CD4-positive, alpha-beta T cell treated with Interleukin-15 for 4 hours (primary cell): ENCODE measurements at places on chromosomes 6 and 20.

DNA sequence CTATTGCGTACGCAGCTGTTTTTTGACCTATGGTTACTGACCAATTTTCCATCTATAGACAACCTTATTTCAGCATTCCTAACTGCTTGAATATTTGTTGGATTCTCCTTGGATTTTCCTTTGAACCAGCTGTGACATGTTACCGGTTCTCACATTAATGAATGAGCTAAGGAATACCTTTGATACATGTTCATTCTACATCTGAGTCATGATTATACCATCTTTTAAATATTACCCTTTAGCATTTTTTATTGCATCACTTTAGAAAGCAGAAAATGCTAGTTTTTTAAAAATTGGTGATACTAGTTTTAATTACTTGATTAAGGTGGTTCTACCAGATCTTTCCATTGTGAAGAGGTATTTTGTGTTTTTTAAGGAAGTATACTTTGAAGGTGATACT is 1.9 kb upstream of the IGF2R start:
- no peak for DNase-seq

GRCh38 chr20:25408170-25408547 is 686 bp downstream of the GINS1 start:
- no peak for DNase-seq

DNA sequence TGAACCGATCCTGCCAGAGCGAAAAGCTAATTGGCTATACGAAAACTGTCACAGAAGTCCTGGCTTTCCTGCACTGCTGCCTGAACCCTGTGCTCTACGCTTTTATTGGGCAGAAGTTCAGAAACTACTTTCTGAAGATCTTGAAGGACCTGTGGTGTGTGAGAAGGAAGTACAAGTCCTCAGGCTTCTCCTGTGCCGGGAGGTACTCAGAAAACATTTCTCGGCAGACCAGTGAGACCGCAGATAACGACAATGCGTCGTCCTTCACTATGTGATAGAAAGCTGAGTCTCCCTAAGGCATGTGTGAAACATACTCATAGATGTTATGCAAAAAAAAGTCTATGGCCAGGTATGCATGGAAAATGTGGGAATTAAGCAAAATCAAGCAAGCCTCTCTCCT is 14.2 kb downstream of the CCR6 start:
- no peak for DNase-seq

GRCh38 chr6:1247056-1247455 is 64.8 kb upstream of the FOXQ1 start:
- DNase-seq: no peak

DNA sequence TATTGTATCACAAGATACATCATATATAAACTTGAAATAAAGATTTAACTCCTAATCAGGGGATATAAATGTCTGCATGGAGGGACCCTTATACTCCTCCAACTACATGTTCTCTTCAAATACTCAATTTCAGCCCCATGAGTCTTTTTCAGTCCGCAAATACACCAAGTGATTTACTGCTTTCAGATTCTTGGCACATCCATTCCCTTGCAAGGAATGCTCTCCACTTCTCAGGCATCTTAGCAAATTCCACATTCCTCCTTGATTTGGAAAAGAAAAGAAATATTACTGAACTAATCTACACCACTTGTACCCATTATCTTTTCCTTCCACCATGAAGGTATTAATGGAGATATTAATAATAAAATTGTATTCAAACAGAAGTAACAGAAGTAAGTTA is 999.4 kb upstream of the GJE1 start:
- DNase-seq: no peak

- DNase-seq: peak; percentile 1
These were observed 170.7 kb downstream of the ERMARD start for GRCh38 chr6:169921853-169922824.

- DNase-seq: no peak
These were observed 395.2 kb downstream of the BCKDHB start for GRCh38 chr6:80501636-80502035.

DNA sequence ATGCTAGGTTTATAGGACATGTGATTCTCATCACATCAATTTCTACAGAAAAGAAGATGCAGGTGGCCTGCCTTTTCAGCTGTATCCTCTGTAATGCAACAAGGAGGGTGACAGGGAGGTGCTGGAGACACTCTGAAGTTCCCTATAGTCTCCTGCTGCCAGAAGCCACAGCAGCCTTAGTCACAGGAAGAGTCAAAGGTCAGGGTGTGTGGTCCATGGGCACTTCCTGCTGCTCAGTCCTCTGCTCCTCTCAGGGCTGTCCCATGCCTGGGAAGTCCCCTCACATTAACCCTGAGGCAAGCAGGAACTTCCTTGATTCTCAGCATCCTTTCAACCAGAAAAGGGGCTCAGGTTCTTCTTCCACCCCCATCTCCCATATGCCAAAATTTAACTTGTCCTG is 144.8 kb upstream of the FOXA2 start:
- DNase-seq: no peak

DNA sequence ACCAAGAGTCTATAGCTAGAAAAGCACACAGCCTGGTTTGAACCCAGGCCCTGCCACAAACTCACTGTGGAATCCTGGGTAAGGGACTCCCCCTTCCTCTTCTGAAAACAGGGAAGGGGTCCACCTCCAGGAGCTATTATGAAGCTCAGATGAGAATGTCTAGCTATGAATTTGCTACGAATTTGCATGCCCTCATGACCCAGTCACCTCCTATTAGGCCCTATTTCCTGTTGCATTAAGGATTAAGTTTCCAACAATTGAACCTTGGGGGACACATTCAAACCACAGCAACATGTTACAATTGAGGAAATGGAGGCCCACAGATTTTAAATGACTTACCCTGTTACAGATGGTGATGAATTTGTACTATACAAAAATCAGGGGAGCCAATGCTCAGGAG is 46.2 kb downstream of the PREX1 start:
- no peak for DNase-seq

GRCh38 chr20:47204008-47204849 is 152.3 kb downstream of the ZMYND8 start:
- DNase-seq: no peak

- DNase-seq: no peak
These were observed 394.7 kb upstream of the SULF2 start for GRCh38 chr20:48180024-48180423.

GRCh38 chr6:138873191-138873590 is 77.3 kb downstream of the ECT2L start:
- no peak for DNase-seq

GRCh38 chr6:166956444-166957086 is at the start of gene RNASET2:
TSS of gene RNASET2 (minus strand) at chr6:166956550. CDS start at chr6:166956182, 368 bp downstream.
- DNase-seq: peak; percentile 97

- no peak for DNase-seq
These were observed 236.1 kb downstream of the KCNQ5 start for GRCh38 chr6:72857791-72858585.

- no peak for DNase-seq
These were observed 155.9 kb downstream of the JARID2 start for GRCh38 chr6:15401769-15402250.

- DNase-seq: no peak
These were observed 254.0 kb upstream of the TAB2 start for GRCh38 chr6:149063468-149063867.

- DNase-seq: peak; percentile 32
These were observed 6.3 kb downstream of the BCAS1 start for GRCh38 chr20:54063992-54064676.

DNA sequence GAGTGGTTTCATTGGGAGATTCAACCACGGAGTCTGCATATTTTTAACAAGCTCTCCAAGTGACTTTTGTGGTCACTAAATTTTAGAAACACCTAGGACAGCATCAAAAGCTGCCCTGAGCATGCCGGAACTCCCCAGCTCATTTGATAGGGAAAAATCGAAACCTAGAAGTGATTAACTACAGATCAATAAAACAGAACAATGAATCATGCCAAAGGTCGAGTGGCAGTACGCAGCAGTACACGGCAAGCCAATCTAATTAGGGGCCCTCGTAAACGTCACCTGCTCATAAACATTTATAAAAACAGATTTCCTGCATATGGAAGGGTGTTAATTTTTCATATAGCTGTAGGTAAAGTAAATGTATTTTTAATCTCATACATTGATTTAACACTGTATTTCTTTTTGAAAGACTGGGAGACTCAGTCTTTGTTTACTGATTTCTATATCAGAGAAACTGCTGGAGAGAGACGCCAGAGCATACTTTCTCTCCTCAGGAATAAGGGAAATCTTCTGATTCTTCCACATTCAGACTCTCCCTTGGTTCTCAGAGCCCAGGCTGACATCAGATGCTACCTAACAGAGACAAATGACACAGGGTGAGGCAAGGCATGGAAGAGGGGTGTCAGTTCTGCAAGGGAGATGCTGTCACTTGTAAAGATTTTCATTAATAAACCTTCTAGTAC is 232.5 kb downstream of the PTPRT start:
- DNase-seq: no peak

DNA sequence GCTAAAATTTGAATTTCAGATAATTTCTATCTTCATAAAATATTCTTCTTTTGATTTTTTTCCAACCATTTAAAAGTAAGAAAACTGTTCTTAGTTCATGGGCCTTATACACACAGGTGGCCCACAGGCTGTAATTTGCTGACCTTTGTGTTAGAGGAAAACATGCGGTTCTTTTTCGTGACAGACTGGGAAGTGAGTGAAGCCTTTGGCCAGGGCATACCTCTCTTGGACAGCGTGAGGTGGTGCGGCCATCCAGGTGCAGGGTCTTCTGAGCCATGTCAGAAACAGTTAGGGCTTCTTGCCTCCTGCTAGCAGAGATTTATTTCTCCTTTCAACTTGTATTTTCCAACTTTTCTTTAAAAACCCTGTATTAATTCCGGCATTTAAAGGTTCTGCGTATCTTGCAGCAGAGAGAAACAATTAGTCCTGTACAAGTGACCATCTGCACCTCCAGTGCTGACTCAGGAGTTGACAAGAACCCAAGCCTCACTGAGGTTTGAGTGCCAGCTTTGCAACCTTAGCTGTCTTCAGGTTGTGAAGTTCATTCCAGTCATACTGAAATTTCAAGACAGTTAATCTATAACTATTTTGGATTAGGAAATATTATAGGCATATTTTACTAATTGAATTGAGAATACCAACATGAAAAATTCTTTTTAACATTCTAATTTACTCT is 177.8 kb downstream of the LY86 start:
- no peak for DNase-seq

DNA sequence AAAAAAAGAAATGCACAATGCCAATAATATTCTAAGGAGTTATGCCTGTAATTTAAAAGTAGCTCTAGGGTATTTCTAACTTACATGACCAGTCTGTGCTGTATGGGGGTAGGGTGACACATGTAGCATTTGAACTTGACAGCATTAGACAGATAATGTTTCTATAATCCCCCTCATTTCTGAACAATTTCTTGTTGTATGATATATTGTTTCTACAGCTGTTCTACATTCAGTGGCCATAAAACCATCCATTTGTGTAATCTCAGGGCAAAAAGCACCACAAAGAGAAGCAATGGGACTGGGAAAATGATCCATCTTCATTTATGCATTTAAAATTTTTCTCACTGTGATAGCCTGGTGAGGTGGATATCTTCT is 767.8 kb downstream of the TFAP2A start:
- no peak for DNase-seq

DNA sequence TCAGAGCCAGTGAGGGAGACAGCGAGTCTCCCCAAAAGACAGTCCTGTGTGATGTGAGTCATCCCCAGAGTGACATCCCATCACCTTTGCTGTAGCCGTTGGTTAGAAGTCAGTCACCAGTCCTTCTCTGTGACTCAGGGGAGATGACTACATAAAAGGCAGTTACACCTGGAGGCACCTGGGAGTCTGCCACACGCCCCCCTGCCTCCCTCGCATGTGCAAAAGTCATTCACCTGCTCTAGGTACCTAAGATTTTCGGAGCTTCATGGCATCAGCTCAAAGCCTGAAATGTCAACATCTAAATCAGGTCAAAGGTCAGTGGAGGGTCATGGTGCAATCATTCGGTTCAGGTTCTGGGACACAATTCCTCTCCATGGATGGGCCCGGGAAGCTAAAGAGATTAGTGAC is 50.3 kb downstream of the PRR18 start:
- peak; percentile 20 for DNase-seq

DNA sequence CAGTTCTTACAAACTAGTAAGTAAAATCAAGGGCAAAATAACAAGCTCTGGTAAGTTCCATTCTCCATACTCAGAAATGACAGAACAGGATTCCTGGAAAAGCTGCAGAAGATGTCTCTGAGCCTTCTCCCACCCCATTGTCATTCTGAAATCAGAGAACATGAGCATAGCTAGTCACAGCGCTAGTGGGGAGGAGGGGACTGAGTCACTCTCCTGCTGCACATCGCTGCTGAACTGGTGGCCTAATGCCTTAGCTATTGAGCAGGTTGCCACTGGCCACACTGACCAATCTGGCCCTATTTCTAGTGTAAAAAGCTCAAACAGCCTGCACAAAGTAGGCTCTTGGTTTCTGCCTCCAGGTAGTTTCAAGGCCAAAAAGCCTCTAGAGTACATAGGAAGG is 26.1 kb upstream of the RIPPLY2 start:
- DNase-seq: no peak

DNA sequence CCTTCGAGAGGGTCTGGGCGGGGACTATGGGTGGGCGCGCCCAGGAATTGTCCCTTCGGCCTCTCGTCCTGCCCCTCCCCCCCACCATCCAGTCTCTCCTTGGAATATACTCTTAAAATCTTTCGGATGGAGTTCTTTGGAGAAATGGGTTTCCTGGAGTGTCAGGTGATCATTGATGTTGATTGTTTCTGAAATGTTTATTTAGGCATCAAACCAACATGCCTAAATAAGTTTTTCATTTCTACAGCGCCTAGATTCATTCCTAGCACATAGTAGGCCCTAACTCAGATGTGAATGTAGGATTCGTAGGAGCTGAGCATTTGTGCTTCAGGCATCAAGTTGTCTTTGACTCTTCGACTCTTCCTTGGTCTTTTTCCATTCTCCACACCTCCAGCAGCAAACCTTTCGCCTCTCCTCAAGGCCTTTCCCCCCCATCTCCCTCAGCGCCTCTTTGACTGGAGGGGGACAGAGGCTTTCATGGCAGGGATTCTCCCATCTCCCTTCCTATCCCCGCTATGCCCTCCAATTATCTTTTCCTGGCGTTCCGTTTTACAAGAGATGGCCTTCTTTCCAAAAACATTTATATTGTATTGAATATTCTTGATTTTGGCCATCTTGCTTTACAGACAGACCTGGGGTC is 610 bp downstream of the CASP8AP2 start:
- DNase-seq: no peak

GRCh38 chr6:14180609-14181008 is 63.0 kb downstream of the CD83 start:
- DNase-seq: no peak

DNA sequence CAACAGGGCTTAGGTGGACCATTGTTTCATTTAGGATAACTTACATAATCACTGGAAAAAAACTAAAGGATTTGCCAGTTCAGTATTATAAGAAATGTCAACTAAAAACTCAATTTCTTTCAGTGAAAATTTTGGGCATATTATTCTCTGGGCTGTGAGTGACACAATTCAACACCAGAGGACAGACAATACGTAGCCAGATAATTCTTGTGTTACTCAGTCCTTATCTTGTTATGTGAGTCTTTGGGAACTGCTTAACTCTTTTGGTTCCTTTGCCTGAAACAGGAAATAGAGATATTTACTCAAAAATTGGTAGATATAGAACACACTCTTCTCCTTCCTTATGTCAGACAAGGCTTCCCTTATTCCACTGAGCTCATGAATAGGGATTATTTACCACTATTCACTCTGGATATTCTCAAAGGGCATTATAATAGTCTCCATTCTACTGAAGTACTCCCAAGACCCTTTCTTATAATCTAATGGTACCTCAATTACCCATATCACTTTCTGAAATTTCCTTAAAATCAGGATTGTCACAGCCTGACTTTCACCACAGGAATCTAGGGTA is 4.9 kb upstream of the BEND6 start:
- DNase-seq: no peak

GRCh38 chr6:157464653-157465535 is 83.9 kb downstream of the ZDHHC14 start:
- DNase-seq: no peak

GRCh38 chr6:18412068-18412467 is 24.9 kb downstream of the RNF144B start:
- no peak for DNase-seq
